CD4-positive, alpha-beta memory T cell (primary cell): ENCODE measurements at places on chromosomes 1 and 21. TPM values are rescaled to one million over a fixed set of nuclear protein-coding genes. Genes with fewer than 3 reads are reported as not detected.

ENAH gene
- total RNA-seq: 0.26 TPM

CRNN gene
- not detected for total RNA-seq

MAP10 gene
- total RNA-seq: 2.7 TPM

PALMD gene
- not detected for total RNA-seq

C4BPA gene
- not detected for total RNA-seq

- H3K4me1 ChIP-seq: no peaks in the 10 kb centered on the region
- H3K27me3 ChIP-seq: no peaks in the 10 kb centered on the region
- H3K4me3 ChIP-seq: no peak overlapping the region
- no peak overlapping the region for H3K27ac ChIP-seq
- no peak for DNase-seq
- no peaks in the 10 kb centered on the region for H3K36me3 ChIP-seq
Observed at GRCh38 chr1:201905234-201905890, 16.7 kb downstream of the SHISA4 start.

DNA sequence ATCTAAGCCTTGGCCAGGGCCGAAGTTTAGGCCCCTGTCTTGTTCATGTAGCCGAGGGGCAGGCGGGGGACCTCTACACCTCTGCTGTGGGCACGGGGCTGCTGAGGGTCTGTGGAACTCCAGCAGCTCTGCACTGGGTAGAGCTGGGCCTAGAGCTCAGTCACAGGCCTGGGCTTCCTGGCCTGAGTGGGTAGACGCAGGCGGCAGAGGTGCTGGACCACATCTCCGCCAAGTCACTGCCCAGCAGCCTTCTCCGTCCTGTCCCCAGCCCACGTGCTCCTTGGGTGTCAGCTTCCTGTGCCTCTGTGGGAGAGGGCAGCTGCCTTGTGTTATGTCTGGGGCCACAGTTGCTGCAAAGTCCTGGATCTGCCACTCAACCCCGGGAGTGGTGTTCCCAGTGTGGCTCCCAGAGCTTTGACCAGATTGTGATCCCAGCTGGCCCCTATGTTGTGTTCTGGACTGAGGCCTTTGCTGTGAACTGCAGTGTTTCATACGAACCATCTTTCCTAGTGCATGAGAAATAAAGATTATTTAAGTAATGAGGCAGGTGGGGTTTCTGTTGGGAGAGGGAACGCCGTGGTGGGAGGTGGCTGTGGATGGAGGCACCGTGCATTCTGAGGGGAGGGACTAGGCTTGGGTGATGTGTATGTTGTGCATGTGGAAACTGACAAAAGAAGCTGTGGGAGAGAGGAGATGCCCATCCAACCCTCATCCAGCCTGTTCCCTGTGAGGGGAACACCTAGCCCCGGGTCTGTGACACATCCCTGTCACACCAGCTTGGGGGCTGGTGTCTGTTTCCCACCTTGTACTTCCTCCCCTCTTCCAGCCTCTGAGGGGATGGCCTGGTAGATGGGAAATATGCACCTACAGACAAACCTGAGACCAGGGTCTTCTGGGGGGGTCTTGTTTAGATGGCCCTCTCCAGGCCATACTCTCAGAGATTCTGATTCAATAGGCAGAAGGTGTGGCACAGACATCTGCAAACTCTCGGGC is 12.2 kb downstream of the AMPD2 start:
- H3K4me1 ChIP-seq: peaks cover 16% of the 10 kb centered on the region
- H3K36me3 ChIP-seq: peaks cover 40% of the 10 kb centered on the region
- DNase-seq: no peak

DNA sequence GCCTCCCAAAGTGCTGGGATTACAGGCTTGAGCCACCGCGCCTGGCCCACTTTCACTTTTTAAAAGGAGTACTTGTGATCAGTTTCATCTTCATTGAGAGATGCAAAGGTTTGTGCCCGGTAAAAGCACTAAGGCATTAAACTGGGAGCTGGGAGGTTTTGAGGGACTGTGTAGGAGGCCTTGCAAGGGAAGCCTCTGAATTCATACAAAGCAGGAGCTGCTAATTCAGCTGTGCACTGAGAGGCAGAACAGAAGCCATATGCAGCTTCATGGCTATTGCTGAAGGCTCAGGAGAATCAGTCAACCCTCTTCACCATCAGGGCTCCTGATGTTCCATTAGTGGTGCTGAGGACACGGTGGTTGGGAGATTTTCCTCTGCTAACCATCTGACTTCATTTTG is 77.7 kb downstream of the GPR88 start:
- no peaks in the 10 kb centered on the region for H3K27me3 ChIP-seq
- H3K27ac ChIP-seq: no peak overlapping the region
- peaks cover 16% of the 10 kb centered on the region for H3K4me1 ChIP-seq
- no peak overlapping the region for H3K4me3 ChIP-seq
- DNase-seq: no peak
- H3K36me3 ChIP-seq: no peaks in the 10 kb centered on the region

DNA sequence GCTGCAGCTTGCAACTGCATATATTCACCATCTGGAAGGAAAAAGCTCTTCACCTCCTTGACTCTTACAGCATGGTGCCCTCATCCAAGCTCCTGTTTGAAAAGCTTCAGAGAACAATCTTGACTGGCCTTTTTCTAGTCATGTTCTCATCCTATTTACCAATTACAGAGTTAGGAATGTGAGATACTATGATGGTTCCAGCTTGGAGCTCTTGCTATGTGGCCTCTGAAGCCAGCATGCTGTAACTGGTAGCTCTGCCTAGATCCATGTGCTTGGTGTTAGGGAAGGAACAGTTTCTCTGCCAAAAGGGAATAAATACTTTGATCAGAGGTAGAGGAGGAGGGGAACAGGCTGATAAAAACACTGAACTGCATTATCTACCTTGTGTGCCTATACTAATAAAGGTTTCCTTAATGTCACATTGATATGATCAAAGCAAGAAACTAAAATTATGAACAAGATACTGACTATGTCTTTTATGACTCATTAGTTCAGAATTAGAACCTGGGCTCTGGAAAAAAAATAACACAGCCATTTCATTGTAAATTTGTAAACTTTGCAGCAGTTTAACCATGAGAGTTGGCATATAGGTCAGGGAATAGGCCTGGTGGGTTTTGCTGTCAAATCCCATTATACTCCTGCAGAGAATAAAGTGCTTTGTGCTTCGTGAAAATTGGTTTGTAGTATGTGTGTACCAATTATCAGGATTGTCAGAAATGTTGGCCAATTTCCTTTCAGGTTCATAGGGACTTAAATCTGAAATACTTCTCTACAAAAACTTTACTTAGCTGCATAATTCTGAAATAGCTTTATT is 92.7 kb downstream of the LEPR start:
- DNase-seq: no peak
- no peaks in the 10 kb centered on the region for H3K4me1 ChIP-seq
- no peaks in the 10 kb centered on the region for H3K36me3 ChIP-seq
- no peaks in the 10 kb centered on the region for H3K27me3 ChIP-seq

GRCh38 chr1:172778456-172779455 is 119.9 kb downstream of the FASLG start:
- peak; percentile 19 for DNase-seq
- H3K4me3 ChIP-seq: no peak overlapping the region
- no peaks in the 10 kb centered on the region for H3K27me3 ChIP-seq
- H3K36me3 ChIP-seq: no peaks in the 10 kb centered on the region
- H3K4me1 ChIP-seq: peaks cover 11% of the 10 kb centered on the region

DNA sequence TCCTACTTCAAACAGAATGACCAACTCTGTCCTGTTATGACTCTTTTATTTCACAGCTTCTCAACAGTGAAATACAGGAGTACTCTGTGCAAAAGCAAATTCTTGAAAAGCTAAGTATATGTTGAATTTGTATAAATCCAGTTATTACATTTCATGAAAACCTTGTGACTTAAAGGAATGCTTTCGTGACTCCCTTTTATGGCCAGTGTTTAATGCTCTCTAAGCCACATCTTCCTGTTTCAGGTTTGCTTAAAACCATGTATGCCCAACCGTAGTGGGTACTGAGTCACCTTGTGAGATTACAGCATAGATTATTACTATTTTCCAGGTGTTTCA is 40.2 kb upstream of the KIF1B start:
- H3K27ac ChIP-seq: no peak overlapping the region
- no peak for DNase-seq
- H3K4me1 ChIP-seq: peaks cover 19% of the 10 kb centered on the region
- peaks cover 31% of the 10 kb centered on the region for H3K36me3 ChIP-seq
